ENCODE measurements at places on chromosomes 11 and 22.
A peak's percentile ranks its signal among the peaks of the same experiment; 100 is the strongest.

DNA sequence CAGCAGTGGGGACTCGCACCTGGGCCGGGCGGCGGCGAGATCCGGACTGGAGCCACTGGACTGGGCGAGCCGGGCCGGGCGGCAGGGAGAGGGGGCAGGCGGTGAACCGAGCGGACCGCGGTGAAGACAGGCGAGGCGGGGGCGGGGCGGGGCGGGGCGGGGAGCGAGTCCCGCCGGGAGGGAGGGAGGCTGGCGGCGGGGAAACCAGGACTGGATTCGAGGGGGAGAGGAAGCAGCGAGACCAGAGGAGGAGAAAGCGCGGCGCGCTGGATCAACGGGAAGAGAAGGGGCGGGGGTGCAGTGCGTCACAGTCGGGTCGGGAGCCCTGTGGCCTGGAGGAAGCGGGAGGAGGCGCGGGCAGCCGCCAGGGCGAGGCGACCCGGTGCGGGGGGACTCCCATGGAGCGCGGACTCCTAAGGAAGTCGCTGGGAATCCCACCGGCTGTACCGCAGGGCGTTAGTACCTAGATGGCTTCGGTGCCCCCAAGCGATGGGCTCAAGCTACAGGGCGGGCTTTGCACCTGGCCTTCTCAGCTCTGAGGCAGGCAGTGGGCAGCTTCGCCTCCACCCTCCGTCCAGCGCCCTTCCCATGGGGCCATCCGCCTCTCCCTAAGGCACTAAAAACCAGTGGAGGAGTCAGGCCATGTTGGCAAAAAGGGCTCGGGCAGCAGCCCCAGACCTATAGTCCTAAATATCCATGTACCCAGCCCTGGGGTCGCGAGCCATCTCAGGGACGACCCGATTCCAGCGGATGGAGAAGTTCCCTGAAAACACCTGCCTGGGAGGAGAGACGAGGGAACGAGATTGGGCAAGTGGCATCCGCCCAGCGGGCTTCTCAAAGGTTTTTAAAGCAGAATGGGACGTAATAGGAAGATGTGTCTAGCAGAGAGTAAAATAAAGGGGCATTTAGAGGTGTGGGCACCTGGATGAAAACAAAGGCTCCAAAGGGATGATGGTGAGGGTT lies at the start of gene TMEM121B:
Gene TMEM121B (minus strand): TSS at position 128 of the 963 bp plus-strand sequence. CDS start 233 bp downstream, outside the sequence.
- peak; percentile 48 for DNase-seq

GRCh38 chr11:74927496-74927895 lies 21.4 kb downstream of the XRRA1 start:
- DNase-seq: peak; percentile 19

DNA sequence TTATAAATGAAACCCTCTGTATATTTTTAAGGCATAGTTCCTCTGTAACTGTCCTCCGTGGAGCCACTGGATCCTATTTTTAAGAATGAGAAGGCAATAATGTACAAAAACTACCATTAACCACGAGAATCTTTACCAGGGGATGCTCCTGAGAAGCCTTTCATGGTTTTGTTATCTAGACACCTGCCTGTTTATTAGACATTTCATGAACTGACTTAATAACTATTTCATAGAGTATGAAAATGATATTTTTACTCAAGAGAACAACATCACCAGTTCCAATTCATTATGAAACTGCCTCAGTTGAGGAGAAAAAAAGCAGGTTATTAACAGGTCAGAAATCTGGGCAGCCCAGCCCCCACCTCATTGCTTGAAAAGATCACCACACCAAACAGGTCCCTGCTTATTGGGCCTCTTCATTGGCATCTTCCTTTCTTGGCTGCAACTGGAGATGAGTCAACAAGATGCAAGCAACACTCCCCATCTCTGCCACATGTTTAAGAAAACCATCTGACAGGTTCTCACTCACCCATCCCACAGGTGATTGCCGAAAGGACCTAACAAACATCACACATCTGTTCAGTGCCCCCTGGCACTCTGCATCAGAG lies 27.8 kb downstream of the ETS1 start:
- no peak for DNase-seq

GRCh38 chr11:110858547-110858921 lies 146.3 kb upstream of the ARHGAP20 start:
- DNase-seq: no peak

DNA sequence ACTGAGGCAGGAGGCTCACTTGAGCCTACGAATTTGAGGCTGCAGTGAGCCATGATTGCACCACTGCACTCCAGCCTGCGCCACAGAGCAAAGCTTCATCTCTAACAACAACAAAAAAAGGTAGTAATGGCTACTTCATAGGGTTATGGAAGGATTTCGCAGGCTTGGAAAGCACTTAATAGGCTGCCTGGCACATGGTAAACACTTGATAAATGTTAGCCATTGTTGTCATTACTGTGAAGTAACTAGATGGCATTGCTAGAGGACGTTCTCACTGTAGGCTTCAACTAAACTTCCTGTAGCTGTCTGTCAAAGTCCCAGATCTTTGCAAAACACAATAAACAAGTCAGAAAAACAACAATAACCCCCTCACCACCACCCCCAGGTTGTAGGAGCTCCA lies 357.2 kb upstream of the NARS2 start:
- no peak for DNase-seq

DNA sequence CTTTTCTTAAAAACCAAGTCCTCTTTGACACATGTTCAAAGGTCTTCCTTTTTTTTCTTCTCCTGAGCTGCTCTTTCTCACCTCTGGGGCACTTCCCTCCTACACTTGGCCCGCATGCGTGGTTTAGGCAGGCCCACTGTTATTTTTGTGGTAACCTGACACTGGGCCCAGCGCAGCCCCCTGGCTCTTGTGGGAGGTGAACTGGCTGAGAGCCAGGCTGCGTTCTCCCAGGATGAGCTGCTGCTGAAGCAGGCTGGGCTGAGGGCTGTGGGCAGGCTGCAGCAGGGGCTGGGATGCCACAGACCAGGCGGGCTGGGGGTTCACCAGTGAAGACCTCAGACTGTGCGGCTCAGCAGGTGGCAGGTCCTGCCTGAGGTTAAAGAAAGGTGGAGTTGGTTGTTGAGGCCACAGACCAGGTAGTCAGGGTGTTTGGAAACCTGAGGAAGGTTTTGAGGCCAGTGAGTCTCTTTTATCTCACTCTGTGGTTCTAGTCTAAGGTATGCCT lies 72.4 kb downstream of the TEAD1 start:
- peak; percentile 92 for DNase-seq

GRCh38 chr11:130848361-130849214 lies 67.7 kb downstream of the SNX19 start:
- DNase-seq: no peak

- DNase-seq: no peak
These were observed 59.9 kb upstream of the POU2AF1 start for GRCh38 chr11:111438846-111439520.

- no peak for DNase-seq
These were observed 17.7 kb upstream of the NNMT start for GRCh38 chr11:114278342-114279065.

DNA sequence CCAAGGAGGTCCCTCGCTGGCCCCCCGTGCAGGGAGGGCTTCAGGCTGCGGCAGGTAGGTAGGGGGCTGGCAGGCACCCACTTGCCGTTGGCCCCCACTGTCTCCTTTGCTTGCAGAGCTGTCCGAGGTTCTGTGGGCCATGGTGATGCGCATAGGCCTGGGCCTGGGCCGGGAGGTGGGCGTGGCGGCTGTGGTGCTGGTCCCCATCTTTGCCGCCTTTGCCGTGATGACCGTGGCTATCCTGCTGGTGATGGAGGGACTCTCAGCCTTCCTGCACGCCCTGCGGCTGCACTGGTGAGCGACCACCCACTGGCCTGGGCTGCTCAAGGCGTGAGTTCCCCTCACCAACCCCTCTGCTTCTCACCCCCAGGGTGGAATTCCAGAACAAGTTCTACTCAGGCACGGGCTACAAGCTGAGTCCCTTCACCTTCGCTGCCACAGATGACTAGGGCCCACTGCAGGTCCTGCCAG lies 11.6 kb downstream of the TCIRG1 start:
- DNase-seq: no peak
